ENCODE measurements at places on chromosomes 6 and 20. TPM values are rescaled to one million over a fixed set of nuclear protein-coding genes. Genes with fewer than 3 reads are reported as not detected.

Gene TRIM10
- not detected for total RNA-seq

Gene DNAH8
- not detected for total RNA-seq

- DNase-seq, result no peak
Measured at GRCh38 chr20:32607324-32607723, 22.2 kb upstream of the NOL4L start.

Gene HLA-DOA
- not detected for total RNA-seq

GRCh38 chr20:58022711-58023110 lies 205.7 kb downstream of the ANKRD60 start:
- DNase-seq, result no peak

Gene RSPH4A
- 0.26 TPM for total RNA-seq

- no peak for DNase-seq
Measured at GRCh38 chr20:50272030-50272723, 81.5 kb downstream of the CEBPB start.

Gene HSF2
- 17.9 TPM for total RNA-seq

GRCh38 chr20:32009564-32009963 lies 674 bp upstream of the CCM2L start:
- DNase-seq, result no peak

GRCh38 chr20:2379511-2380229 lies 1.0 kb upstream of the TGM6 start:
- no peak for DNase-seq

GRCh38 chr20:17576215-17576614 lies 6.3 kb downstream of the DSTN start:
- no peak for DNase-seq
